IPS DF 6.9 (cell line): ENCODE measurements at places on chromosomes 3 and 15.

GRCh38 chr3:186746008-186746407 is 28.8 kb downstream of the KNG1 start:
- DNase-seq: peak; percentile 79

GRCh38 chr3:87088430-87088992 is 97.6 kb upstream of the VGLL3 start:
- DNase-seq: no peak

DNA sequence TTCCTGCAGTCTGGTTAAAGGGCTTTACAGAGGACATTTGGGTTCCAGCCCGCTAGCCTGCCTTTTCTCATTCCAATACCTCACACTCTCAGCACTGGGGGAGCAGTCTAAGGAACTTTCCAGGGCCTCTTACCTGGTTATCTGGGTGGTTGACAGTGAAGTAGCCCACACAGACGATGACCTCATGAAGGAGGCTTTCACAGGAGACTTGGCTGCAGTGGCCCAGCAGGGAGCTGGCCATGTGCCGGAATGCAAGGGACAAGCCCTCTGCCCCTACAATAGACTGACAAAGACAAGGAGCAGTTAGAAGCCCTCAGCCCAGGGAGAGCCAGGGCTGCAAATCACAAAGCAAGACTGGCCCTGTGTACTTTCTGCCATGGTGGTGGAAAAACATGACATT is 39.5 kb downstream of the ISL2 start:
- peak; percentile 4 for DNase-seq

DNA sequence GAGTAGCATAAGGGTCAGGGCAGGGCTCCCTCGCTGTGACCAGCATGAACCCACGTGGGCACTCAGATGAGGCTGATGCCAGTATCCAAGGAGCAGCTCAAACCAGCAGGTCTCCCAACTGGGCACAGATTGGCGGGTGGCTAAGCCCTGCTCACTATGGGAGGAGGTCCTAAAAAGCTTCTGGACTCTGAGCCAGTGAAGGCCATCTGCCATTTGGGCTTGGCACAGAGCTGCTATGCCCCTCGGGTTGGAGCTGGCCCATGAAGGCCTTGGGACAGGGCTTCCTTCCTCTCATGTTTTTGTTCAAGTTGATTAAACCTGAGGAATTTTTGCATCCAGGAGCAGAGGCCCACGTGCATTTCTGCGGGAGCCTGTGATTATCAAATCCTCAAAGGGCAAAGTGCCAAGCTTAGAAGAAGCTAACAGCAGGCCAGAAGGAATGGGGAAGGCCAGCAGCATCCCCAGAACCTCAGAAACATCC is 4.3 kb upstream of the STRA6 start:
- no peak for DNase-seq

GRCh38 chr3:174758943-174759342 is 100.2 kb upstream of the NAALADL2 start:
- DNase-seq: no peak

DNA sequence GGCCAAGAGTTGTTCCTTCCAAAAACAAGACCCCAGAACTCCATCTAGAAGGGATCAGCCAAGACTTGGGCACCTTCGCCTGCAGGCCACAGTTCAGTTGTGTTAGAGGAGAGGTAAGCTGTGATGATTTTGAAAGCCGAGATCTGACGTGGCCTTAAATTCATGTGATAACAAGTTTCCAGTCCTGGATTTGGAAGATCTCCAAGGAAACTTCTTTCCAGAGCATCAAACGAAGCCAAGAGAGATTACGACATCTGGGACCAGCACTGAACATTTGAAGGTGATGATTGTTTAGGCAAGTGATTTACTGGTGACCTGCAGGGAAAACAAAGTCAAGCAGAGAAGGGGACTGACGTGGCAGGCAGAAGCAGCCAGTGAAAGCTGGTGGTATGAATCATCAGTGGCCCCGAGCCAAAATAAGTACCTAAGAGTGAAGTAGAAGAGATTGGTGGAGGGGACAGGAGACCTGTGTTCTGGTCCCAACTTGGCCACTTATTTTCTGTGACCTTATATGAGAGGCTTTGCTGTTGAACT is 339.0 kb upstream of the PROK2 start:
- DNase-seq: no peak

GRCh38 chr15:89074402-89075012 is 13.7 kb upstream of the ABHD2 start:
- no peak for DNase-seq

DNA sequence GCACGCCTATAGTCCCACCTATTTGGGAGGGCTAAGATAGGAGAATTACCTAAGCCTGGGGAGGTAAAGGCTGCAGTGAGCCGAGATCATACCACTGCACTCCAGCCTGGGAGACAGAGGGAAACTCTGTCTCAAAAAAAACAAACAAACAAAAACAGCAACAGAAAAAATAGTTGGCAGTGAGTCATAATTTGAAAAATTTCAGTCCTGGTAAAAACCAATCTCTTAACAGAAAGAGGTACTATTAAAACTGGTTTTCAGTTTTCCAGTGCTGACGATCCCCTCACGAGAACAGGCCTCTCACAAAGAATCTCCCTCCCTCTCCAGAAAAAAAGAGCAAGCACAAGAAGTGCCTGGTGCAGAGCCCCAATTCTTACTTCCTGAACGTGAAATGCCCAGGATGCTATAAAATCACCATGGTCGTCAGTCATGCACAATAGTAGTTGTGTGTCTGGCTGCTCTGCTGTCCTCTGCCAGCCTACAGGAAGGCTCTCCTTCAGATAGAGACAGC is 22.8 kb upstream of the MAP4 start:
- no peak for DNase-seq

GRCh38 chr3:150589759-150590158 is 13.4 kb upstream of the SELENOT start:
- DNase-seq: no peak

DNA sequence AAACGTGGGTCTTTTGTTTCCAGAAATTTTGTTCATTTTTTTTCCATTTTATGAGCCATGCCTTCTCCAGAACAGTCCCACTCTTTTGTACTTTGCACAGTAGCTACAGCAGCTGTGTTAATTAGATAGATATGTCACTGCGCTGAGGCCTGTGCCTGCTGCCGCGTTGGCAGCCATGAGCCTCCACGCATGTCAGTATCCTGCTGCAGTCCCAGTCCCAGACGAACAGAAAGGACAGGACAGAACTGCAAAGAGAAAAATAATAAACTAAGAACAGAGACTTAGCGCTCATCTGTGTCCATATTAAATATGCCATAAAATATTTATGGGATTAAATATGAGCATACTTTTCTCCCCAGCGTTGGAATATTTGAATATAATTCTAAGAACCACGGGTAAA is 442.4 kb upstream of the RARB start:
- no peak for DNase-seq

DNA sequence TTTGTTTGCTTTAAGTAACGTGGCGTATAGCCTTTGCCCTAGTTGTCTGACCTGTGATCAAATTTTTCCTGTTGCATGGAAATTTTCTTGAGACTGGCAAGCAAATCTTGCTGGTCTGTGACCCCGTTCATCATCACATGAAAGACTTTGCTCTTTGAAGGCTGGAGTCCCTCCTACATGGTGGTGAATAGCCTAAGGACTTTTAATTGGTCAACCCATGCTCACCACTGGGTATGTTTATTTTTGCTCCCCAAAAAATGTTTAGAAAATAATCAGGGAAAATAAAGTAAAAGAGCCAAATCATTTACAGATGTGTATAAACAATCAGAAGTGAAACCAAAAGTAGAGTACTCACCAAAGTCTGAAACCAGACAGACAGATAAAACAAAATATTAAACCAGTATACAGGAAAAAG is 1075.3 kb upstream of the ALCAM start:
- no peak for DNase-seq

GRCh38 chr3:99499235-99500158 is 138.9 kb upstream of the COL8A1 start:
- DNase-seq: peak; percentile 27

DNA sequence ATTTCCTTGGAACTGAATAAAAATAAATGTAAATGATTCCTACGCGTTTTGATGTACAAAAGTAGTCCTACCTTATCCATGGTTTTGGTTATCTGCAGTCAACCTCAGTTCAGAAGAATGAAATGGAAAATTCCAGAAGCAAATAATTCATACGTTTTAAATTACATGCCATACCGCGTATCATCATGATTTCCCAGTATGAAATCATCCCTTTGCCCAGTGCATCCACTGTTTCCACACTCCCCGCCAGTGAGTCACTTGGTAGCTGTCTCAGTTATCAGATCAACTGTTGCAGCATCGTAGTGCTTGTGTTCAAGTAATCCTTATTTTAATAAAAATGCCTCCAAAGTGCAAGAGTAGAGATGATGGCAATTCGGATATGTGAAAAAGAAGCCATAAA is 9.1 kb upstream of the MFSD1 start:
- DNase-seq: no peak
